Right lobe of liver (tissue), 6 donors: ENCODE measurements at places on chromosomes 3 and 15. TPM values are rescaled to one million over a fixed set of nuclear protein-coding genes. Genes with fewer than 3 reads are reported as not detected.

DNA sequence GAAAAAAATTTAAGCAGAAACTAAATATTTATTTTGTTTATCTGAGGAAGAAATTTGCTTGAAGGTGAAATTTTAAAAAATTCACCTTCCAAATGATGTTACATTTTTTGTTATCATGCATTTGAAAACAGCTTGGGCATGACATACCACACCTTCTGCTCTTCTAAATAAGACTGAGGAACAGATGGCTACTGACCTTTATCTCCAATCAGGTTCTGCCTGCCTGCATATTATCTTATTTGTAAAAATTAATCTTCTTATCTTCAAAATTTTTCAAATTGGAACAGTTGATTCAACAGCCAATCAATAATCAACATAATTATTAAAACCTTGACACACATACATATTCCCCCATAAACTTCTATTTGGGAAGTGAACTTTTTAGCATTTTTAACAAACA is 641.8 kb upstream of the ZNF385D start:
- no peak for DNase-seq

GOLGA6L7 gene
- total RNA-seq = not detected

- DNase-seq = no peak
These were observed 515.1 kb downstream of the GABRG3 start for GRCh38 chr15:27486051-27486450.

DNA sequence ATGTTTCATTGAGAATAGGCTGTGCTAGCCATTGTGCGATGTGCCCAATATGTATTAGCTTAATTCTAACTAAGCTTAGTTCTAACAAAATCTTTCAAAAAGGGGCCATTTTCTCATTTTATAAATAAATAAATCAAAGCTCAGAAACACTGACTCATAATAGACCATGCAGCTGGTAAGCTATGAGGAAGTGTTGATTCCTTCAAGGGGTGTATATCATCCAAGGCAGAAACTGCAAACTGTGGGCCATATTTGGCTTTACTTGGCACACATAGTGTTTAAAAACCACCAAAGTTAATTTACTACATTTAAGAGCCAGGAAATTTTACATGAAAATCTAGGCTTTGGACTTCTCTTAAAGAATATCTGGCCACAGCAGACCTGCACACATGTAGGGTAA is 136.5 kb downstream of the ZNF621 start:
- DNase-seq = no peak

GRCh38 chr15:51377038-51377786 is 35.8 kb downstream of the GLDN start:
- DNase-seq = no peak

DNA sequence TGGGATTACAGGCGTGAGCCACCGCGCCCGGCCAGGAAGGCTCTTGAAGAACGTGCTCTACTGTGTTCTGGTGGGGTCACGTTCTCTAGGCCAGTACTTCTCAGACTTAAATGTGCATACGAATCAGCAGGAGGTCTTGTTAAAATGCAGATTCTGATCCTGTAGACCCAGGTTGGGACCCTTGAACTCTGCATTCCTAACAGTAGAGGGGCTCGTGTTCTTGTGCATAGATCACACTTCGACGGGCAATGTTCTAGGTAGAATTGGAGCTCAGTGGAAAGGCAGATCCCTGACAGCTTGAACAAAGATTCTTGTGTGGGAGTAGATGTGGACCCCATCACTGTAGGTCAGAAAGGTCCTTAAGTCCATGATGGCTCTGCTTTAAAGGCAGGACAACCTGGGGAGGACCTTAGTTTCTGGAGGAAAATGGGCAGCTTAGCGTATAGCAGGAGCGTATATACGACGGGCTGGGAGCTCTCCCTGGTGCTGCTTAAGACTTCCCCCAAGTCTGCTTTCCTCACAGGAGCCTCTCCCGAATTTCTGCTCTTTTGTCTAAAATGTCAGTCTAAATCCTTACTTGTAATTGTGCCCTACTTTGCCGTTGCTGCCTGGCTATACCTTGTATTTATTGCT is 16.9 kb upstream of the FAM81A start:
- no peak for DNase-seq

GPR87 gene
- total RNA-seq = not detected

GRCh38 chr3:194875581-194876402 is 190.1 kb downstream of the FAM43A start:
- no peak for DNase-seq

PPP2R3A gene
- 1.0 TPM for total RNA-seq

GRCh38 chr15:89442671-89443307 is 53.6 kb downstream of the RHCG start:
- peak; percentile 76 for DNase-seq

GRCh38 chr15:49171790-49172189 is 1.7 kb downstream of the GALK2 start:
- DNase-seq = no peak

DNA sequence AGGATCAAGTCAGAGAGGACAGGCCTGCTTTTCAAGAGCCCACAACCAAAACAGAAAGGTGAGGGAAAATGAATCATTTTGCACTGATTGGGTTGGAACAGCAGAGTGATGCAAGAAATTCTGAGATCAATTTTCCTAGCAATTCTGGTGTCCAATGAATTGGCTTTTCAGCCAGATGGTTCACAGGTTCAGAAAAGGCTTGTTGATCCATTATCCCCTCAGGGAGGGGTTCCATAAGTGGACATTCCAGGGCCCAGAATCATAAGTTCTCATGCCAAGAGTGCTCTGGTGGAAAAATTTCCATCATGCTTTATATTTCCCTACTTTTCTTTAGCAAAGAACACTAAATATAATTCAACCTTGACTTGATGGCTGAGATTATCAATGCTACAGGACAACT is 16.2 kb downstream of the RBP2 start:
- no peak for DNase-seq

DNA sequence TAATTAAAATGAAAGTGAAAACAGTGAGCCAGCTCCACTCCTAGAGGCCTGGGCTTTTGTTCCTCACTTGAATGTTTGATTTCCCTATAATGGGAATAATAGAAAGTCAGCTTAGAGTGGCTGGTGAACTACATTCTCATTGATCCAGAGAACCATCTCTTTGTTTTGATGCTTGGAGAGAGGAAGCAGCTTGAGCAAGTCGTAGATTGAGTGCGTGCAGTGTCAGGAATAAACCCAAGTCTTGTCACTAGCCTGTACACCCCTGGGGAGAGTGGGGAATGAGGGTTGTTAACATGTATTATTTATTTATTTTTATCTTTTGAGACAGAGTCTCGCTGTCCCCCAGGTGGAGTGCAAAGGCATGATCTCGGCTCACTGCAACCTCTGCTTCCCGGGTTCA is 885 bp upstream of the LSG1 start:
- DNase-seq = no peak

DNA sequence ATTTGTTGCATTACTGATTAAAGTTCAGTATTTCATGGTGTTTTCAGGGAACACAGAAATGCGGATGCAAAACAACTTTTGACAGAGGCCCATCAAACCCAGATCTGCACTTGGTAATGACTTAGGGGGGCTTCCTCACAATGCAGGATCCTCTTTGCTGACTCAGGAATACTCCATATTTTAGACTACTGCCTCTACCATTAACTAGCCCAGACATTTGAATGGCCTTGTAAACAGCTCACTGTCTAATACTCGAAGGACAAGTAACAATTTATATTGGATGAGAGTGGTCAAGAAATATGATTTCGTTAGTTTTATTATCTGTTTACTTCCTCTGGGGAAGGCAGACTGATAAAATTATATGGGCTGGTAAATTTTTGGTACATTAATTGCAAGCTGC is 9.0 kb upstream of the KIF23 start:
- DNase-seq = no peak

DNA sequence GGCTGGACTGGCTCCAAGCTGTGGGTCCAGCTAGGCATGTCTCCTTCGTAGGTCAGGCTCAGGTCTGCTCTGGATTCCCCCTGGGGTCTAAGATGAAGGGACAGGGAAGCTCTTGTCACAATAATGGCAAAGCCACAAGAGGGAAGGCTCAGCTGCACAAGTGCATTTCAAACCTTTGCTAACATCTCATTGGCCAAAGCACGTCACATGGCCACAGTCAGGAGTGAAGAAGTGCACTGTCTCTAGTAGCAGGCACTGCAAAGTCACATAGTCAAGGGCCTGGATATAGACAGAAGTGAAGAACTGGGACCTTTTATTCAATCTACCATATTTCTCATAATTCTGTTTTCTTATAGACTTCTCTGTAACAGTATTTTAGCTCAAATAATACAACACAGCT is 20.1 kb downstream of the DLEC1 start:
- DNase-seq = no peak

DNA sequence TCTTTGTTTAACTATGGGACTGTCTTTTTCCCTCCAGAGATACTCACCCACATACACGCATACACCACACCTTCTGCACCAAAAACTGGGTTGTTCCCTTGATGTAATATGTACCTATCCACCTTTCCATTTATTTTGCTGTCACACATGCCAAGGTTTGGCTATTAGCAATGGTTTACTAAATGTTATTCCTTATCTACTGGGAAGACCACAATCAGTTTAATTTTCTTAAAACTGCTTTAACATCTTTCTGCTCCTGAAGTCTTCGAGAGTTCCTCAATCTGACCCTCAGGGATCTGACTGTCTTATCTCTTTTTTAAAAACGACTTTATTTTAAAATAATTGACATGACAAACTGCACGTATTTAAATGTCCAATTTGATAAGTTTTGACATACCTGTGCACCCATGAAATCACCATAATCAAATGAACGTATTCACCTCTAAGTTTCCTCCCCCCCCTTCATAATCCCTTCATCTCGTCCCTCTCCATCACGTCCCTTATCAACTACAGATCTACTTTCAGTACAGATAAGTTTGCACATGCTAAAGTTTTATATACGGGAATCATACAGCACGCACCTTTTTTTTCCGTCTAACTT is 805 bp upstream of the TRPM7 start:
- no peak for DNase-seq

SLC22A14 gene
- total RNA-seq = 0.12 TPM

DNA sequence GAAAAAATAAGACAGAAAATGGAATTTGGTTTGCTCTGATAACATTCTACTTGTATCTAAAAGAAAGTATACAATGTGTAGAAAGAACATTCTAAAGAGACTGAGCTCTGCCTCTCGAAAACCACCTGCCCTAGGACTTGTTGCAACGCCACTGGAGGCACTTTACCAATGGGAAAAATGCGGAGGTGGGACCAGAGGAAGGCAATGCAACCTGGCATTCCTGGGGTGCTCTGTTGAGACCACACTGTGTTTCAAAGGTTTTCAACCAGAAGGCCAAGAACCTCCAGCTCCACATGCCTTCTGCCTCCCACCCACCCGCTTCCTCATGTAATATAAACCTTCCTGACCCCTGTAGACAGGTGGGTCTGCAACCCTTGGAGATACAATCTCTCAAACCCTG is 4.5 kb downstream of the PROK2 start:
- DNase-seq = no peak

FBN1 gene
- total RNA-seq = 8.6 TPM

GRCh38 chr3:27556887-27557286 is 72.7 kb upstream of the SLC4A7 start:
- no peak for DNase-seq

DNA sequence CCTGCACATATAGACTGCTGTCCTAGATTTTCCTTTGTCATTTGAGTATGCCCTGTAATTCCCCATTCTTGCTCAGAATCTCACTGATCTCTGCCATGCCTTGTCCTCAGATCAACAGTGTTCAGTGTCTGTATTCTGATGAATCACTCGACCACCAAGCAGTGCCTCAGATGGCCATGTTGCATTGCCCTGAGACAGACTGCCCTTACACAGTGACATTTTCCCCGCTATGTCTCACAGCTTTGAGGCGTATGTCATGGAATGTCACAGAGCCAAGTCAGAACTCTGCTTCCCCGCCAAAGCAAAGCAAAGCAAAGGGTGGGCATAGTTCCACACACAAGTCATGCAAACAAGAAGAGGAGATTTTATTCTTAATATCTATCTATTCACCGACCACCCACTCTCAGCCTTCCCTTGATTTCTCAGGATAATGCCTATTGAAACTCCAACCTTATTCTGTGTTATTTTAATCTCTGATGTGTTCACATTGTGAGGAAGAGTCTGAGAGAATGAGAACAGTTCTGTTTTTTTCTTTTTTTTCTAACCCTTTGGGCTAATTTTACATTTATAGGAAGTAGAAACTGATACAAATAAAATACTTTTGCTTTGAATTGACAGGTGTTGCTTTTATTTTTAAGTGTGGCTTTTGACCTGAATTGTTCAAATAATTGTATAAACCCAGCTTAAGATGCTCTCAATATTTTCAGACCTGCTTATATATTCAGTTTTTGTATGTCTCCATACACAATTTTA is 16.9 kb upstream of the PSMD6 start:
- no peak for DNase-seq

- no peak for DNase-seq
These were observed 35.6 kb downstream of the MAP2K5 start for GRCh38 chr15:67578020-67578600.

DNA sequence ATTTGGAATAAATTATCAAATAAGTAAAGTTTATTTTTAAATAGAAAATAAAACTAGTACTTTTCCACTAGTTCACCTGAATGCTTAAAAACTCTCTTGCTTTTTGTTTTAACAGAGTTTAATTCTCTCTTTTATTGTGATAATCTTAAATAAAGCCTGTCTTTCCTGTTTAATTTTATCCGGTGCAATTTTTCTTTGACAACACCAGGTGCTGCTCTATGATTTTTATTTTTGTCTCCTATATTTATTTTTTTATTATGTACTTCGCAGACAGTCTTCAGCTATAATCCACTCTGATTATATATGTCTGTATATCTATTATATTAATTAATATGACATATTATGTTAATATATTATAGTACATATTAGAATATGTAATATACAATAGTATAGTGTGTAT is 1293.0 kb upstream of the EPHA6 start:
- no peak for DNase-seq

- DNase-seq = no peak
These were observed 65.1 kb downstream of the NEK11 start for GRCh38 chr3:131091768-131092167.

DNA sequence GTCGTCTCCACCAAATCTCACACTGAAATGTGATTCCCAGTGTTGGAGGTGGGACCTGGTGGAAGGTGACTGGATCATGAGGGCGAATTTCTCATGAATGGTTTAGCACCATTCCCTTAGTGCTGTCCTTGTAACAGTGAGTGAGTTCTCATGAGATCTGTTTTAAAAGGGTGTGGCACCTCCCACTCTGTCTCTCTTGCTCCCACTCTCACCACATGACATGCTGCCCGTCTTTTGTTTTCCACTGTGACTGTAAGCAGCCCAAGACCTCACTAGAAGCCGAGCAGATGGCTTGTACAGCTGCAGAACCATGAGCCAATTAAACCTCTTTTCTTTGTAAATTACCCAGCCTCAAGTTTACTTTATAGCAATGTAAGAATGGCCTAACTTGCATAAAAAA is 21.2 kb downstream of the RAD18 start:
- DNase-seq = no peak

CNTN3 gene
- total RNA-seq = 4.3 TPM

GRCh38 chr3:46960081-46960701 is 16.4 kb downstream of the CCDC12 start:
- no peak for DNase-seq

- no peak for DNase-seq
These were observed 12.4 kb upstream of the MELTF start for GRCh38 chr3:197041875-197042488.
